T-helper 9 cell (primary cell): ENCODE measurements at places on chromosomes 2 and 18.

DNA sequence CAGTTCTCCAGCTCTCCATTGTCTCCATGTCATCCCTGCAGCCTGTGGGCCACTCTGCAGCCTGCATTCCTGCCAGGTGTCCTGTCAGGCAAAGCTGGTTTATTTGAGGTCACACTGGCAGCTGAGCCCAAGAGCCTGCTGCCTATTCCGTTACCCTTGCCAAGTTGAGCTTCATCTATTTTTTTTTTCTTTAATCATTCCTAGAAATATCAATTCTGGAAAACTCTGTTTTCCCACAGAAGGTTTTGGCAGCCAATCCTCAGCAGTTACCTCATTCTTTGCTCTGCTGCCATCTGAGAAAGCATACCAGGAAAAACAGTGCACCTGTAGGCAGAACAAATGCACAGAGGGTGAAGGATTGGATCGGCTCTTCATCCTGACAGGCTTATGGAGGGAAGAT is 411.0 kb upstream of the ACVR2A start:
- no peak for DNase-seq

DNA sequence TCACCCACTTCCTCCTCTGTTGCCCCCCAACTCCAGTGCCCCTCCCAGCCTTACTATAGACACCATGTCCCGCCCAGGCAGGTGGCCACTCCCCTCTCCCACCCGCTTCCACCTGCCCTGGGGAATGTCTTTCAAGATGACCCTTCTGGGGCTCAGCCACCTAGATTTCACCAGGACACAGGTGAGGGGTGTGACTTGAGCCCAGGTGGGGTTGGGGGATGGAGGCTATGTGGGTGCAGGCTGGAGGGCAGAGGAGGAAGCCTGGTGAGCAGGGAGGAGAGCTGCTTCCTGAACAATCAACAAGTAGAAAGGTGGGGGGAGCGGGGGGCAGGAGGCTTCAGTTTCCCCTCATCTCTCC is 8.7 kb downstream of the ADRA2B start:
- no peak for DNase-seq

DNA sequence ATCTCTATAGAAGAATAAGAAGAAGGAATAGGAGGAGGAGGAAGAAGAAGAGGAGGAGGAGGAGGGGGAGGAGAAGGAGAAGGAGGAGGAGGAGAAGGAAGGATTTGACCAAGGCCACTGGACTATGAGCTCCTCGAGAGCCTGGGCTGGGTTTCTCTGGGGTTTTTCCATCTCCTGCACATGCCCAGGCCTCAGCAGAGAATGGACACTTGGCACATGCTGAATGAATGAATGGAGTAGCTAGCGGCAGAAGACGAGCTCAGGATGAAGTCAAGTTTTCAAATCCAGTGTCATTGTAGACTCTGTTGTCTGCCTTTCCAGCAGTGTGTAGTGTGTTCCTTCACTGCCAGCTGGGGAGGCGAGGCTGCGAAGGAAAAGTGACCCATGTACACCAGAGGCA is 2.2 kb downstream of the MYO7B start:
- DNase-seq, result no peak

GRCh38 chr2:234733093-234733489 is 218.7 kb upstream of the SH3BP4 start:
- no peak for DNase-seq

GRCh38 chr2:148817210-148817708 is 57.8 kb upstream of the KIF5C start:
- DNase-seq, result no peak

DNA sequence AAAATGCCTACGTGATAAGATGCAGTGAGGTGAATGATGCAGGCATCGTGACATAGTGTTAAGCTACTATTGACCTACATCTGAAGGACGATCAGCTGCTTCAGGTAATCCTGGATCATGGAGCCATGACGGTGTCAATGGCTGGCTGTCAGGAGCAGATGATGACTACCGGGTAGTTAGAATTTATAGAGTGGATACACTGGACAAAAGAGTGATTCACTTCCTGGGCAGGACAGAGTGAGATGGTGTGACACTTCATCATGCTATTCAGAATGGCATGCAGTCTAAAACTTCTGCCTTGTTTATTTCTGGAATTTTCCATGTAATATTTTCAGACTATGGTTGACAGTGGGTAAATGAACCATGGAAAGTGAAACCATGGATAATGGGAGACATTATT is 29.5 kb downstream of the METTL8 start:
- no peak for DNase-seq

DNA sequence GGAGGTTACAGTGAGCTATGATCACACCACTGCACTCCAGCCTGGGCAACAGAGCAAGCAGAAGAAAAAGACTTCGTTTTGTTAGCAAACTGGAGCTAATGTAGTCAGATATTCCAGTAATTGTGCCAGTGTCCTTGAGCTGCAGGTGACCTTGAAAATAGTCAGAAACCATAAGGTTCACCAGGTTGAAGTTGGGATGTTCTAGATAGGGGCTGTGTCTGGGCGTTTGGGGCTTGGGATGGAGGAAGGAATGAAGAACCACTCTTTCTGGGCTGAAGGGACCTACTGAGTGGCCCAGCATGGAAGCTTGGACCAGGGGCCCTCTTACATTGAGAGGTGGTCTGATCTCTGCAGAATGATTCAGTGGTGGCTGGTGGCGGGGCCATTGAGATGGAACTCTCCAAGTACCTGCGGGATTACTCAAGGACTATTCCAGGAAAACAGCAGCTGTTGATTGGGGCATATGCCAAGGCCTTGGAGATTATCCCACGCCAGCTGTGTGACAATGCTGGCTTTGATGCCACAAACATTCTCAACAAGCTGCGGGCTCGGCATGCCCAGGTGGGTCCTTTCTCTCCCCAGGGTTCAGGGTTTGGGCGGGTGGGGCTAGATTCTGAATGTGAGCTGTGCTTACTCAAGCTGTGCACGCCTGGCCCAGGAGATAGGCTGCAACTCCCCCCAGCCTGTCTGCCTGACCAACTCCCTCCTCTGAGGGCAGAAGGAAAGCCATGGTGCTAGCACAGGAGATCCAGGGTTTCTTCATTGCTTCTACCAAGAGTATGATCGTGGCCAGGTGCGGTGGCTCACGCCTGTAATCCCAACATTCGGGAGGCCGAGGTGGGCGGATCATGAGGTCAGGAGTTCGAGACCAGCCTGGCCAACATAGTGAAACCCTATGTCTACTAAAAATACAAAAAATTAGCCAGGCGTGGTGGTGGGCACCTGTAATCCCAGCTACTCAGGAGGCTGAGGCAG is 17.1 kb downstream of the CCT7 start:
- DNase-seq, result no peak

DNA sequence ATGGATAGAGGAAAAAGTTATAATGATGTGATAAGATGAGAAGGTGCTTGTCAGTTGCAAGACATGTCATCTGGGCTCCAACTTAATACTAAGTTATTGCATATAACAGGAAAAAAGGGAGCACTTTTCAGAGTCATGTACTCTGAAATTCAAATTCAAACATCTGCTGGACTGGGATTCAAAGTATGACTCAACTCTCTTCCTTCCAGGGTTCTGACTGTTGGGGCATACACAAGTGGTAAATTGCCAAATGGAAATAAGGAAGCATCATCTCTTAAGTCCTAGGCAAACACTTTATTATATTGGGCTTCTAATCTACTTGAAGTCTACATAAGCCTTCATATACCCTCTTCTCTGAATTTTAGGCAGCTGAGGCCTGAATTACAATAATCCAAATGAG is 44.9 kb downstream of the ZBTB14 start:
- DNase-seq, result no peak

DNA sequence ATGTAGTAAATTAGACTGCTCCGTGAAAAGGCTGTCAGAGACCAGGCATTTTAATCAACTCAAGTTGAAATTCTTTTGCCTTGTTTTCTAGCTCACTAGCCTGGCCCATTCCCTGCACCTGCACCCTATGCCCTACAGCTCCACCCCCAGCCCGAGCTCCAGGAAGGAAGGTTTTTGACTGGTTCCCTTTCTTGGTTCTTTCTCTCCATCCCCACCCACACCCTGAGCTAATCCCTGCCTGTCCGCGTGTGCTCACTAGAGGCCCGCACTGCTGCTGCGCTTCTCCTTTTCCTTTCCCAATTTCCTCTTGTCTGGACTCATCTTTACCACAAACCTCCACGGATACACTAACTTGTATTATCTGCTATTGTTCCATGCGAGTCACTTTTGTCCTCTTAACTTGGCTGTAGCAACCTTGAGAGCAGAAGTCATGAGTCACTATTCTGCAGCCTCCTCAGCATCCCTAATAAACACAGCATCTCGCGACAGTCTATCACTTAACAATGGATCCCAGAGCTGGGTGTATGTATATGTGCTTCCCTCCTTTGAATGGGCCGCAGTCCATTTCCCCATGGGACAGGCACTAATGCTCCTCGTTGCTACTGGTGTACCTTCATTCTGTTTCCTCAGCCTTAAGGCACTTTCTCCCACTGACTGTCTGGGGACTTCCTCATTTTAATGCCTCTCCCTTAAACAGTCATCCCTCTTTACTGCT is 36.5 kb downstream of the COLEC12 start:
- DNase-seq, result no peak

GRCh38 chr18:59054496-59055287 is 85.0 kb upstream of the SEC11C start:
- no peak for DNase-seq

DNA sequence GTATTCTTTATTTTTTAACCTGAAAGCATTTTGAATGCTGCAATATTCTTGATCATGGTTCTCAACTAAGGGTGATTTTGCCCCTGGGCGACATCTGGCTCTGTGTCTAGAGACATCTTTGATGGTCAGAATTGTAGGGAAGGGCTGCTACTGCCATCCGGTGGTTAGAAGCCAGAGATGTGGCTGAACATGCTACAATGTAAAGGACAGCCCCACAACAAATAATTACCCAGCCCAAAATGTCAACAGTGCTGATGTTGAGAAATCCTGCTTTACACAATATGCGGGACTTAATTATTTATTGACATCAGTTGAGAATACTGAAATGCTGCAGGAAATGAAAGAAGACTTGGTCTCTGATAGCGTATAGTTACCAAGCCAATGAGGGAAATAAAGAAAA is 37.5 kb upstream of the SERPINB2 start:
- no peak for DNase-seq

GRCh38 chr2:70214953-70215549 is 24.2 kb upstream of the C2orf42 start:
- DNase-seq, result no peak

- no peak for DNase-seq
Measured at GRCh38 chr2:129001926-129002325, 683.3 kb upstream of the HS6ST1 start.

DNA sequence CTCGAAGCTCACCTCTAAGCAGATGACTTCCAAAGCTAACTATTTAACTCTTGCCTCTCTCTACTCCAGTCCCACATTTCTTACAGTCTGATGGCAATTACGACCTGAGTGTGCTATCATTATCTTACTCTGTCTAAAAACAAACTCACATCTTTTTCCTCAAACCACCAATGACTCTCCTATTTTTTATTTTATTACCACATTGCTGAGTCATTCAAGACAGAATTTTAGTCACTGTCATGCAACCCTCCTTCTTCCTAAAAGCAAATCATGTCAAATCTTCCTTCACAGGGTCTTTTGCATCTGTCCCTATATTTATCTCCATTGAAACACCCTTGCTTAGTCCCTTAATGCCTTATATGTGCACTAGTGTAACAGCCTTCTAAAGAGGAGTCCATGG is 34.6 kb upstream of the C2orf15 start:
- no peak for DNase-seq

- DNase-seq, result no peak
Measured at GRCh38 chr2:163600801-163601200, 135.0 kb downstream of the FIGN start.

DNA sequence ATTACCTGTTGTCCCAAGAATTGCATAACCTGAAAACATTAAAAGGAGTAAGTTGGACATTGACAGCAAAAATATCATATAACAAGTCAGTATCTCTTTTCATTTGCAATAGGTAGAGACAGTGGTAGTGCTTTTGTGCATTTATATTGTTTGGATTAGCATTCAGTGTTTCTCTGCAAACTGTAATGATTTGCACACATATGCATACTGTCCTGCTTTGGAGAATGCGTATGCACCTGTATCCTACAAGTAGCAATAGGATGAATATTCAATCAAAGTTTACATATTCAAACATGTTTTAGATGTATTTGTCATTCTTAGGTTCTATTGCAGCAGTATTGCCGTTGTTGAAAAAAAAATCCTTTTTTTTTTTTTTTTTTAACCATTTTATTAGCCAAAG is 201.9 kb downstream of the ZNF407 start:
- DNase-seq, result no peak

GRCh38 chr2:113842919-113843736 is 46.8 kb upstream of the ACTR3 start:
- DNase-seq, result no peak

GRCh38 chr2:16429002-16429401 is 236.6 kb downstream of the CYRIA start:
- DNase-seq, result no peak

DNA sequence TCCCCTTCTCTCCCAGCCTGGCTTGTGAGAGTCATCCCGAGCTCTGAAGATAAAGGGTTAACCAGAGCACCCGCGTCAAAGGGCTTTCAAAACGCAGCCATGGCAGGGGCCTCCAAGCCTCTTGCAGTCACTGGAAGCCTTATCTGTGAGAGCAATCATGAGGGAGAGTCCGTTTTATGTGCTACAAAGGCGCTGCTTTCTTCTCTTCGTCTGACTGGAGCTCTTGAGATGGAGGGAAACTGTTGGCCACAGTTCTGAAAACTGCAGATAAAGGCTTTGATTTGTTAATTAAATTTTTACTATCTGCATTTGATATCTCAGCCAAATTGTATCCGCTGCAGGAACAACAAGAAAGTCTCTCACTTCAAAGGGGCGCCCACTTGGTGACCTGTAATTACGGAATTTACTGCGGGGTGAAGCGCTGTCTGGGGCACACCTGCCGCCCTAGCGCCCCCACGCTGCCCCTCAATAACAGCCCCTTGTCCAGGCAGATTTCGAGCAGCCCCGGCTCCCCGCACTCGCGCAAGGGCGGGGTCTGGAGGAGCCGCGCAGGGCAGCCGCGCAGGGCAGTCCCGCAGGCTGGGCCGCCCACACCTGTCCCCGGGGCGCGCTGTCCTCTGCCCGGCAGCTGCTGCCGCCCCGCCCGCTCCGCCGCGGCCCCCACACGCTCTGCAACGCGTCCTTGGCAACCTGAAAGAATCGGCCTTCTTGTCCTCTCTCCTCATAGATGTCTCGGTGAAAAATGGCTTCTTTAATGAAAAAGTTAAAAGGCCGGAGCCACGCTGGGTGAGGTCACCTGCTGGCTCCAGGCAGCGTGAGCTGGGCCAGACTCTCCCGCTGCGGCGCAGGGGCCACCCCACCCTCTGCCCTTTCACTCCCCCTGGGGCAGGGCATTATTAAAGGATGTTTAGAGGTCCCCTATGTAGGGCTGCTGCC is 217.9 kb downstream of the VAPA start:
- no peak for DNase-seq

GRCh38 chr2:12821656-12822055 is 104.9 kb downstream of the TRIB2 start:
- no peak for DNase-seq

GRCh38 chr2:168192839-168193616 is 54.4 kb downstream of the STK39 start:
- peak; percentile 5 for DNase-seq

- no peak for DNase-seq
Measured at GRCh38 chr2:53021292-53021691, 746.3 kb upstream of the CHAC2 start.
